T-helper 17 cell (primary cell): ENCODE measurements at places on chromosomes 2 and 18. TPM values are rescaled to one million over a fixed set of nuclear protein-coding genes. Genes with fewer than 3 reads are reported as not detected.

SERPINB11 gene
- total RNA-seq: not detected

FBXO15 gene
- total RNA-seq: 0.63 TPM

ARHGAP15 gene
- total RNA-seq: 309 TPM

DNA sequence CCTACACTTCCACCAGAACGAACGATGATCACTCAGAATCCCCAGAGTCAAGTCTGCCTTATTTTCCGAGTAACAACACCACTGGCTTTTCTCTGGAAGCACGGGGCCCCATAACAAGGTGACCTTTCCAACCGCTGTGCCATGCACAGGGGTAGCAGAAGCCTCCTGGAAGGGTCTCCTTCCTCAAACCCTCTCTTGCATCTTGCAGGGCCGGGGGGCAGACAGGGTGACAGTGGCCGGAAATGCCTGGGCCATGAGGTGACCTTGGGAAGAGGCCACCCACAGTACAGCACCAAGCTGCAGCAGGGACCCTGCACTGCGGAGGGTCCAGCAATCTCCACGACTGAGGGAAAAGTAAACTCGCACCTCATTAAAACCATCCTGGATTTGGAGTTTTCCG lies 108.5 kb downstream of the PXDN start:
- peaks cover 31% of the 10 kb centered on the region for H3K27me3 ChIP-seq
- H3K27ac ChIP-seq: no peak overlapping the region
- no peak overlapping the region for H3K4me3 ChIP-seq
- no peaks in the 10 kb centered on the region for H3K4me1 ChIP-seq
- no peak for DNase-seq
- no peaks in the 10 kb centered on the region for H3K36me3 ChIP-seq

LHCGR gene
- not detected for total RNA-seq

DNA sequence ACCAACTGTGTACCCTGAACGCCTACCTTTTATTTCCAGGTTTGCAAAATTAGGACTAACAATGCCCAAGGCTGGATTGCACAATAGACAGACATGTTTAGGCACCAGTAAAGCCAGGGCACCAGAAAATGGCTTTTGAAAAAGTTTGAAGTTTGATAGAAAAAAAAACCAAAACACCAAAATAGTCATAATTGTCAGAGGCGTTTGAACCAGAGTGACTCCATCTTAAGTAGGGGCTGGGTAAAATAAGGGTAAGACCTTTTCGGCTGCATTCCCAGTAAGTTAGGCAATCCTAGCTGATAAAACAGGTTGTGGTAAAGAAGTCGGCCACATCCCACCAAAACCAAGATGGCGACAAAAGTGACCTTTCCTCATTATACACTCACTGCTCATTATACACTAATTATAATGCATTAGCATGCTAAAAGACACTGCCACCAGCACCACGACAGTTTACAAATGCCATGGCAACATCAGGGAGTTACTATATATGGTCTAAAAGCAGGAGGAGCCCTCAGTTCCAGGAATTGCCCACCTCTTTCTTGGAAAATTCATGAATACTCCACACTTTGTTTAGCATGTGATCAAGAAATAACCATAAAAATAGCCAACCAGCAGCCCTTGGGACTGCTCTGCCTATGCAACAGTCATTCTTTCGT lies 105.1 kb upstream of the MSH2 start:
- no peaks in the 10 kb centered on the region for H3K36me3 ChIP-seq
- DNase-seq: no peak
- peaks cover 10% of the 10 kb centered on the region for H3K4me1 ChIP-seq
- no peak overlapping the region for H3K27ac ChIP-seq

DNA sequence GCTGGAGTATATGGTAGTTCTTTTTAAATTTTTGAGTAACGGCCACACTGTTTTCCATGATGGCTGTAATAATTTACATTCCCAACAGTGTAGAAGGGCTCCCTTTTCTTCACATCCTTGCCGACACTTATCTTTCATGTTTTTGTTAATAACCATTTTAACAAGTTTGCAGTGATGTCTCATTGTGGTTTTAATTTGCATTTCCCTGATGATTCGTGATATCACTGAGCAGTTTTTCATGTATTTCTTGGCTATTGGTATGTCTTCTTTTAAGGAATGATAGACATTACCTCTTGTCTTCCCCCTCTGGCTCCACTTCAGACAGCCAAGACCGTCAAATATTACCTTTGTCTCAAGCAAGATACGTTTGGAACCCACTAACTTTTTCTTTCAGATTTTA lies 371.1 kb upstream of the NRP2 start:
- no peak for DNase-seq
- H3K4me3 ChIP-seq: no peak overlapping the region

DNA sequence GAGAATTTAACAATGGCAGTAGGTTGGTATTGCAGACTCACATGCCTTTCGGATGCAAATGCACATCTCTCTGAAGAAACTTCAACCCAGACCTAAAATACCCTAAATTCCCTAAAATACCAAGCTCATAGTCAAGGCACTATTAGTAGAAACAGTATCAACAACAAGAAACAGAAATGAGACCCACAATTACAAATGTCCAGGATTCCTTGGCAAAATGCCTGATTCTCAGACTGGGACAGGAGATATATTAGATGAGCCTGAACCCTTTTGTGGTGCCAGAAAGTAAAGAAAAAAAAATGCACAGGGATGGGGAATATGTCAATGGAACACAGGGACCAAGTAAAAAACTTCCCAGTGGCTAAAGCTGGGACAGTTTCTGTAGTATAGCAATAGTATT lies 77.2 kb downstream of the NAT8 start:
- no peaks in the 10 kb centered on the region for H3K4me1 ChIP-seq
- no peak overlapping the region for H3K4me3 ChIP-seq
- DNase-seq: no peak
- H3K27me3 ChIP-seq: no peaks in the 10 kb centered on the region
- no peak overlapping the region for H3K27ac ChIP-seq

ANKRD30B gene
- not detected for total RNA-seq

MREG gene
- 5.3 TPM for total RNA-seq

DNA sequence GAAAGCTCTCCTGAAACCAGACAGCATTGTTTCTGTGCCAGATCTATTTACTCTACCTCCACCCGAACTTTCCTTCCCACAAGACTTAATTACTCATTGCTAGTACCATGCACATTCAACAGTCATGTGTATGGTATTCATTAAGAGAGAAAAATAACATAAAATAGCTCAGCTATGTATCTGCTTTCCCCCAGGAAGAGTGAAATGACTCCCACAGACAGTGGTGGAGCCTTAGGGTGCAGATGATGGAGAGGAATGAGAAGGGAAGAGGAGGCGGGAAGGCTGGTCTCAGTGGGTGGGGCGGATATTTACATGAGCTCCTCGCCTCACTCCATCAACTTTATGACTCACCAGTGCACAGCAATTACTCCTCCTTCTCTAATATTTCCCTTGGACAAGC lies 724.5 kb downstream of the EPHA4 start:
- DNase-seq: no peak
- H3K4me3 ChIP-seq: no peak overlapping the region
- H3K36me3 ChIP-seq: no peaks in the 10 kb centered on the region
- H3K27ac ChIP-seq: no peak overlapping the region

CRACDL gene
- total RNA-seq: 0.29 TPM

APOB gene
- not detected for total RNA-seq

DNA sequence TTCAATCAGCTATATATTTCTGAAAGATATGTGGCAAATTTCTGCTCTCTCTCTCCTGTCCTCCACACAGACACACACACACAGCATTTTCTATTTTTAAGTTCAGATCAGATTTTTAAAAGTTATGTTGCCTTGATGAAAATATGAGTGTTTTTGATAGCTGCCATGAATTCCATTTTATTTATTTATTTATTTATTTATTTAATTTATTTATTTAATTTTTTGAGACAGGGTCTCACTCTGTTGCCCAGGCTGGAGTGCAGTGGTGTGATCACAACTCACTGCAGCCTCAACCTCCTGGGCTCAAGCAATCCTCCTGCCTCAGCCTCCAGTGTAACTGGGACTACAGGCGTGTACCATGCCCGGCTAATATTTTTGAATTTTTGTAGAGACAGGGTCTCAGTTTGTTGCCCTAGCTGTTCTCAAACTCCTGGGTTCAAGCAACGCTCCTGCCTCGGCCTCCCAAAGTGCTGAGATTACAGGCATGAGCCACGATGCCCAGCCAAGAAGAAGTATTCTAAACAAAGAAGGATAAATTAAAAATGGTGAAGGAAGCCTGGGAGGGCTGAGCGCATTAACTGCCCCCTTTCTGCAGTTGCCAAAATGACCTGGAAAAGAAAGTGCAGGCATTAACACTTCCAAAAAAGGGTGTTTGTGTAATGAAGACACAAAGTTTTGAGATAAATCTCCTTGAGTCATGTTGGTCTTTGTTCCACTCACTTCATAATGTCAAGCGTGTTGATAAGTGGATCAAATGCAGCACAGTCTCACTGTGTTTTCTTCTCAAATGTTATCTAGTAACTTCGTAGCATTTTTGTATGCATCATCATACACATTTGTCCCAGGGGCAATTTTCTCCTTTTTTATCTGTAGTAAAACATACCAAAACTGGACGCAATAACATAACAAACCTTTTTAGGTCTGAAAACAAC lies 11.1 kb upstream of the IMPA2 start:
- no peaks in the 10 kb centered on the region for H3K27me3 ChIP-seq
- DNase-seq: no peak
- H3K27ac ChIP-seq: no peak overlapping the region

GRCh38 chr2:196555726-196556125 lies 83.8 kb upstream of the CCDC150 start:
- H3K27me3 ChIP-seq: peaks cover 24% of the 10 kb centered on the region
- no peak overlapping the region for H3K27ac ChIP-seq
- H3K4me3 ChIP-seq: no peak overlapping the region
- H3K4me1 ChIP-seq: no peaks in the 10 kb centered on the region
- DNase-seq: no peak

DNA sequence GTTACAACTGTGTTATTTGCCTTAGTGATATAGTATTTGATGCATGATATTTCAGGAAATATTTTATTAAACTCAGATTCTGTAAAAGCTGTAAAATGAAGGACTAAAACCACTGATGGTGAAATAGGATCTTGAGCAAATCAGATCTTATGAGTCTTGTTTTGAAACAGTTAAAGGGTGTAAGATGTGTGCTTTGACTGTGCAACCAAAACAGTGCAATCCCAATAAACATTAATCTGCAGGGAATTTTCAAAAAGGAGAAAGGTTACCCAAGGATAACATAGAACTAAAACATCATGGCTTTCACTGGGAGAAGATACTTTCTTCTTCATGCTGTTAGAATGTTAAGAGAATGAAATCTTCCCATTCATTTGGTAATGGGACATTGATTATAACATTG lies 378.7 kb downstream of the PARD3B start:
- H3K4me3 ChIP-seq: no peak overlapping the region
- H3K36me3 ChIP-seq: no peaks in the 10 kb centered on the region
- no peak overlapping the region for H3K27ac ChIP-seq
- no peaks in the 10 kb centered on the region for H3K27me3 ChIP-seq
- no peak for DNase-seq
